ENCODE measurements at places on chromosomes 13 and 19. TPM values are rescaled to one million over a fixed set of nuclear protein-coding genes. Genes with fewer than 3 reads are reported as not detected.

GRCh38 chr19:48508729-48509411, 2.8 kb downstream of the LMTK3 start:
- DNase-seq: no peak

- DNase-seq: no peak
Observed at GRCh38 chr13:47211106-47211505, 314.3 kb upstream of the HTR2A start.

GRCh38 chr19:46211201-46211881, 18.2 kb upstream of the IGFL1 start:
- DNase-seq: no peak

DNA sequence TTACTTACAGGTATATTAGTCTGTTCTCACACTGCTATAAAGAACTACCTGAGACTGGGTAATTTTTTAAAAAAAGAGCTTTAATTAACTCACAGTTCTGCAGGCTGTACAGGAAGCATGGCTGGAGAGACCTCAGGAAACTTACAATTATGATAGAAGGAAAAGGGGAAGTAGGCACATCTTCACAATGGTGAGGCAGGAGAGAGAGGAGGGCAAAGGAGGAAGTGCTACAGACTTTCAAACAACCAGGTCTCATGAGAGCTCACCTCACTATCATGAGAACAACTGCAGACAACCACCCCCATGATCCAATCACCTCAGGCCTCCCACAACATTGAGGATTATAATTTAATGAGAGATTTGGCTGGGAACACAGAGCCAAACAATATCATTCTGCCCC, 511.7 kb downstream of the SLITRK6 start:
- no peak for DNase-seq

Gene METTL21C
- not detected for total RNA-seq

Gene RUVBL2
- total RNA-seq: 241 TPM

GRCh38 chr13:26914624-26915023, 154.0 kb upstream of the GPR12 start:
- DNase-seq: peak; percentile 34

Gene KIR2DL3
- total RNA-seq: not detected

GRCh38 chr13:81988567-81988966, 1647.6 kb upstream of the SPRY2 start:
- DNase-seq: no peak

GRCh38 chr13:30204564-30204963, 102.8 kb downstream of the KATNAL1 start:
- no peak for DNase-seq

Gene MYH14
- total RNA-seq: 1.4 TPM

GRCh38 chr13:96946709-96947311, 47.5 kb downstream of the OXGR1 start:
- no peak for DNase-seq

DNA sequence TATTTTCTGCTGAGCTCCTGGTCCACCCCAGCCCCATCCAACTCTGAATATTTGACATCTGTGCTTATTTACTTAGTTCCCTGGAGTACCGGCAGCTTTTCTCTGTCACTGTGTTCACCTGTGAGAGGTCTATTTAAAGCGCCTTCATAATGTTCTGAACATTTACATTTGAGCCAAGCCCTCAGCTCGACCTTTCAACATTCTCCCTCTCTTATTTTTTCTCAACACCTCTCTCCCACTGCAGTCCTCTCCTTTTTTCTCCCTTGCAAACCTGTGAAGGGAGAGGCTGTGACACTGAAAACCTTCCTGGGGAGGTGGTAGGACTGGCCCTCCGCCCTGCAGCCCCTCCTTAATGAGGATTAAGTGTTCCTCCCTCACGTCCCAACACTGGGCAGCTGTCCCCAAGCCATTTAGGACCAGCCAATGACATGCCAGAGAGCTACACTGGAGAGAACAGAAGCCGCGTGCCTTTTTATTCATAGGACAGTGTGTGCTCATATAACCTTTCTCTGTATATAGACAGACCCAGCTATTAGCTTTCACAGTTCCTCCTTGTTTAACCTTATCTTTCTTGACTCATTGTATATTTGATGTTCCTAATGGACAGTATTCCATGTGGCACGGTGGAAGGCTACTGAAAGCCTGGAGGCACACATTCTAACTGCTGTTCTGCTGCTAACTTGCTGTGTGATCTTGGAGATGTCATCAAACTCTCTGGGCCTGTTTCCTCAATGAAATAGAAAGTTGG, 134.8 kb downstream of the NUFIP1 start:
- no peak for DNase-seq

- DNase-seq: no peak
Observed at GRCh38 chr19:45409557-45409920, 3.1 kb downstream of the POLR1G start.

Gene ERFL
- total RNA-seq: 0.95 TPM

- no peak for DNase-seq
Observed at GRCh38 chr19:15105044-15105443, 2.2 kb upstream of the SYDE1 start.

- DNase-seq: no peak
Observed at GRCh38 chr13:60398907-60399589, 2.0 kb downstream of the TDRD3 start.

All from A673 (cell line).